ENCODE measurements at places on chromosomes 12 and 14.

- DNase-seq: no peak
These were observed 206.8 kb upstream of the LHX5 start for GRCh38 chr12:113678223-113679119.

DNA sequence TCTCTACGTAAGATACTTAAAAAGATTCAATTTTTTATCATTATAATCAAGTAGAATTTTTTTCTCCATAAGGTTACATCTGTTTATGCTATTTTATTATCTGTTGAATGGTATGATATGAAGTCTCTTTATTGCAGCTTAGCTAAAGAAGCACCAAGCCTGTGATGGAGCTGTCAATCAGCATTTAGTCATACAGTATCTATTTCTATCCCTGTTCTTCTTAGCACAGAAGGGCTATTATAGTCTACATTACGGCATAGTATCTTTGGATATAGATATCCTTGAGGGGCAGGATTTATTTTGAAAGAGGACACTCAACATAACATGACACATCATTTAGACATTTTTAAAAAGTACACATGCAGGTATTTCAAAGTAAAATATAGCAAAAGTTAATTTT lies 277.1 kb downstream of the FOXG1 start:
- DNase-seq: no peak

DNA sequence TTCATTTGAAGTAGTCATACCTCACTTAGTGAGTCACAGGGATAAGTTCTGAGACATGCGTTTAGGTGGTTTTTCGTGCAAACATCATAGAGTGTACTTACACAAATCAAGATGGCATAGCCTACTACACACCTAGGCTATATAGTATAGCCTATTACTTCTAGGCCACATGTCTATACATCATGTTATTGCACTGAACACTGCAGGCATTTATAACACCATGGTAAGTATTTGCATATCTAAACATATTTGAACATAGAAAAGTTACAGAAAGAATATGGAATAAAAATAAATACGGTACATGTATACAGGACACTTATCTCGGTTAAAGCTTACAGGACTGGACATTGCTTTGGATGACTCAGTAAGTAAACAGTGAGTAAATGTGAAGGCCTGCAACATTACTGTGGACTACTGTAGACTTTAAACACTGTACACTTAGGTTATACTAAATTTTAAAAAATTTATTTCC lies 670.6 kb downstream of the SLC16A7 start:
- peak; percentile 33 for DNase-seq

GRCh38 chr12:47343684-47344567 lies 264.2 kb upstream of the AMIGO2 start:
- no peak for DNase-seq

GRCh38 chr12:21818627-21819026 lies 44.1 kb upstream of the KCNJ8 start:
- DNase-seq: no peak

GRCh38 chr14:22531451-22532344 lies 57.3 kb downstream of the DAD1 start:
- DNase-seq: no peak

DNA sequence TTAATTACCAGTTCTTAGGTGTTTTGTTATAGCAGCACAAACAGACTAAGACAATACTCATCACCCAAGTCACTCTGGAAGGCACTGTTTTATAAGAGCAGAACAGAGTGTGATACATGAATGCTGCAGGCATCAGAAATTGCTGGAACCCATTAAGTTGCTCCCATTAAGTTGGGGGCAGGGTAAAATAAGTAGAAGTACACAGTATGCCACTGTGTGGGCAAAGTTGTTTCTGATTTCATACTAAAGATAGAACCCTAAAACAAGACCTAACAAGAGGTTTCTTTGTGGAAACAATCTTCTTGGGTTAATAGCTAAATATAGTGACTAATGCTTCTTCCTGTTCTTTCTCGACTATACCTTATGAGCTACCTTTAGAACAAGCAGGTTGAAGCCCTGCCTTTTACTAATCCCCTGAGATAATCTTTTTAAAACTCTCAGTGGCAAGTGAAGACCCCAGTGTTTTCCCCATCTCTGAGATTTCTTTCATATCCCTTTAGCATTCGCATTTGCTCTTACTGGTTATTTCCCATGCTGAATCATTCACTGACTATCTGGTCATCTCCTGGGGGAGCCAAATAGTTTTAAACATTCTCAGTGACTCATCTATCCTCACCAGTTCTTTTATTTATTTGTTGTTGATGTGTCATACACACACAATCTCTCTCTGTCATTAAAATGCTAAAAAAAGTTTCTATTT lies 52.3 kb downstream of the SOCS2 start:
- DNase-seq: peak; percentile 95

GRCh38 chr12:6104027-6104426 lies 20.4 kb downstream of the VWF start:
- no peak for DNase-seq

GRCh38 chr12:26557326-26557725 lies 275.7 kb downstream of the ITPR2 start:
- DNase-seq: no peak

DNA sequence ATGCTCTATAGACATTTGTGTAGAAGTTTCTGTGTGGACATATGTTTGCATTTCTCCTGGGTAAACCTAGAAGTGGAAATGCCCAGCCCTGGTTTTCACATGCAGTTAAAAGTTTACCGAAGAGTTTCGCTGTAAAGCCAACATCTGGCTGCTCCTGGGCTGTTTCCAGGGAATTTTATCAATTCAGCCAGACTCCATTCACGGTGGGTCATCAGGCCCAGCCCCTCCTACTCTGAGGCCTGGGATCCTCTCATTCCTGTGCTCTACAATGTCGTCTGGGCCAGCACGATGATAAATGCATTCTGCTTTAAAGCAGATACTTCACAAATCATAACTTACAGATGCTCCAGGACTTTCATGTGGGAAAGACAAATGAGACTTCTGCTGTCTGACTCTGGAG lies 7.1 kb downstream of the NUAK1 start:
- no peak for DNase-seq

GRCh38 chr12:42908712-42909111 lies 319.2 kb upstream of the PRICKLE1 start:
- no peak for DNase-seq

GRCh38 chr14:103109535-103110441 lies 13.5 kb upstream of the TNFAIP2 start:
- peak; percentile 83 for DNase-seq

GRCh38 chr12:20370014-20370386 lies 1.7 kb downstream of the PDE3A start:
- no peak for DNase-seq

- DNase-seq: peak; percentile 1
These were observed 243.7 kb downstream of the PAX9 start for GRCh38 chr14:36905272-36905888.

DNA sequence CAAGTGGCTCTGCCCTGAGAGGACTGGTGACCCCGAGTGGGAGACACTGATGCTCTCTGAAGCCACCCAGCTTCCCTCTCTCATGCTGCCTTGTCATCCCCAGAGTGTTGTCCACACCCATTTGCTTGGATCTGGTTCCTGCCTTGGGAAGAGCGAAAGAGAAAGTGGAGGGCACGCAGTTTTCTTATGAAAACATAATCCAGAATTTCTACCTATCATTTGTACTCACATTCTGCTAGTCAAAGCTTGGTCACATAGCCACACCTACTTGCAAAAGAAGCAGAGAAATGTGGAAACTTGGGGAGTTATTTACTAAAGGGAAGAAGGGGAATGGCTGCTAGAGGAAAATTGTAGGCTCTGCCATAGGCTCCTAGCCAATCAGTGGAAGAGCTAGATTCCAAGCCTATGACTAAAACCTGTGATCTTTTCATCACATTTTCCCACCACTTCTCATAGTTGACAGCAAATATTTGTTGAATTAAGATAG lies 326.3 kb downstream of the ZFP36L1 start:
- peak; percentile 67 for DNase-seq

DNA sequence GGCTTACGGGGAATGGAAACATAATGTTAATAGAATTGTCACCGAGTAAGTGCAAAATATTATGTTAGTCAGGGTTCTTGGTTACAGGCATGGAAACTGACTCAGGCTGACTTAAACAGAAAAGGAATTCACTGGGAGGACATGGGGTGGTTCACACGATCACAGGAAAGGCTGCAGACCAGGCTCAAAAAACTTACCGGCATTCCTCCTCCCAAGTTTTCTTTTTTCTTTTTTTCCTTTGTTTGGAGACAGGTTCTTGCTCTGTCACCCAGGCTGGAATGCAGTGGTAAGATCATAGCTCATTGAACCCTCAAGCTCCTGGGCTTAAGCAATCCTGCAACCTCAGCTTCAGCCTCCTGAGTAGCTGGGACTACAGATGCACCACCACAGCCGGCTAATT lies 11.9 kb upstream of the UBE2N start:
- peak; percentile 97 for DNase-seq

DNA sequence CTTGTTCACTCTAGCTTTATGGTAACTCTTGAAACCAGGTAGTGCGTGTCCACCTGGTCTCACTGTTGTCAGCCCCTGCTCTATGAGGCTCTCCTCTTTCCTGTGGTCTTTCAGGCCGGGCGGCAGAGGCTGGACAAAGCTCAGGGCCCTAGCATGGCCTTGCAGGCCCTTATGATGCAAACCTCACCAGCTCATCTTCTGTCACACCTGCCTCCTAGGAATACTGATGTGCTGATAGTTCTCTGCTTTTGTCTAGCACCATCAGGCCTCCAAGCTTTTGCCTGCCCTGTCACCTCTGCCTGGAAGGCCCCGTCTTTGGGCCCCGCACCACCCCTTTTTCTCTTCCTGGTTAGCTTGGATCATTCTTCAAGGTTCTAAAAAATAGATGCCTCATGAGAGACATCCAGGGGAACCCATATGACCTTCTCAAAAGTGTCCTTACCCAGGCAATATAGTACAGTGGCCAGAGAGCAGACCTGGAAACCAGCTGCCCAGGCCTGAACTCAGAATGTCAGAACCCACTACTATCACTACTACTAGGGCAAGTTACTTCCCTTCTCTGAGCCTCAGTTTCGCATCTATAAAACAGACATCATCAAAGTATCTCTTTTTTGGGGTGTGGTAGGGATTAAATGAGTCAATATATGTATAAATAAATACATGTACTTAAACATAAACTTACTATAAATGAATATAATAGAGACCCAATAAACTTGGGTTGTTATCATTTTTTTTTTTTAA lies 91.7 kb downstream of the ZFP36L1 start:
- DNase-seq: no peak

DNA sequence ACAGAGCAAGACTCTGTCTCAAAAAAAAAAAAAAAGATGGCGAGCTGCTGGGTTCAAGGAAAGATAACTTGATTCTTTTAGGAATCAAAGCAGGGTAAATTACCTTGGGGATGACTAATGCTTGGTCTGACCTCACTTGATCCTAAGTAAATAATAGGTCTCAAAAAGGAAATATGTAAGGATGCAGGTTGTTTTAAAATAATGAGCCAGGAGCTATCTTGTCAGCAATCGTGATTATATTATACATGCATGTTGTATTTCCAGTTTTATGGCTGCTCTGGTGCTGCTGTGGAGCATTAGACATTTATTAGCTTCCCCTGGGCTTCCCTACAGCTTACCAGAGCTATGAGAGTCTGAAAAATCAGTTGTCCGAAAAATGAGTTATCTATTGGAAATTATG lies 2.6 kb downstream of the EIF2B2 start:
- DNase-seq: no peak

- DNase-seq: no peak
These were observed 569.2 kb downstream of the VRK1 start for GRCh38 chr14:97366400-97366799.

- no peak for DNase-seq
These were observed 7.1 kb upstream of the VPS37B start for GRCh38 chr12:122902854-122903692.

- no peak for DNase-seq
These were observed 6.3 kb upstream of the KRT5 start for GRCh38 chr12:52526511-52526951.

DNA sequence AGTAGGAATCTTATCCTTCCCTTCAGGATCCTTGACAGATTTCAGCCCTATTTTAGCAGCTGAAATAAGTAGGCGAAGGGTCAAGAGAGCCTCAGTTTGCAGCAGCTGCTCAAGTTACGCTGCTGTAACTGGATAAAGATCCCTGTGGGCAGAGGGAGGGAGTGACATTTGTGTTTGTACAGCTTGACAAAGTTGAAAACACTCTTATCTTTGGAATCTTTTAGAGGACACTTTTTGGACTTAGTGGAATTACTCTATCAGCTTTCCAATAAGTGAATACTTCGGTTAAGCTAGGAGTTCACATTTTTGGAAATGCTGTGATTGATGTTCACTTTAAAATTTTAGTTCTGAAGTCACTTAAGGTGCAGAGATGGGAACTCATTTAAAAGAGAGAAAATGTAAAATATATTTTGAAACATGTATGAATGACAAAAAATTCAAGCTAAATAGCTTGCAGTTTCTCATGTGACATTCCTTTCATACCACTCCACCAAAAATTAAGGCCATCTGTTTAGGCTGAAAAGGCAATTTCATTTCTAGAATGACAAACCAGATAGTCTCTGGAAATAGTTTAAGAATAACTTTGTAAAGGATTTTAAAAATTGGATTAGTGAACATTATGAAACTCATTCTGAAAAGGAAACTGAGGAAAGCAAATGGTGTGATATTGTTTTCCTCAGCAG lies 55.2 kb downstream of the SLC38A4 start:
- no peak for DNase-seq

GRCh38 chr14:76768671-76769500 lies 7.6 kb downstream of the VASH1 start:
- DNase-seq: no peak

DNA sequence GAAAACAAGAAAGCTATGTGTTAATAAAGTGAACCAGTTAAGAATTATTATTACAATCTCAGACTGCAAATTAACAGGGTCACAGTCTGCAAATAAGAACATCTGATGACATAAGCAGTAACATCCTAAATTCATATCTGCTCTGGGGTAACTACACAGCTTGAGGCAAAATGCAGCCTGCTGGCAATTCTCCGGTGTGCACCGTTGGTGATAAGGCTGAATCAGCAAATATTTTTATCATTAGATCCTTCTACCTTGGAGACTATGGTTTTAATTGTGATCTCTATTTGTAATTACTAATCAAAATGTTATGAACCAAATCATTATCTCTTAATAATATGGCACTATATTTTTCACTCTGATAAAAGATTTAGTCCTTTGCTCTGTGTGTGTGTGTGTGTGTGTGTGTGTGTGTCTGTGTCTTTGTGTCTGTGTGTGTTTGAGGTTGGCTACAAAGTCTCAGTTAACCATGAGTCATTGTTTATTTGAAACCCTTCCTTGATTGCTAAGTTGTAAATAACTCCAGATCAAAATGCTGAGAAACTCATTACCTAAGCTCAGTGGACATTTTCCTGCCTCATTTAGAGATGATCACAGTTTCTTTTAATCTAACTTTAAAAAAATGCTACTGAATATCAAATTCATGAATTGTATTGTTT lies 442.6 kb downstream of the GXYLT1 start:
- peak; percentile 39 for DNase-seq

GRCh38 chr12:49293056-49293956 lies 1.6 kb upstream of the PRPH start:
- DNase-seq: no peak
